ENCODE measurements at places on chromosomes 4 and X.

DNA sequence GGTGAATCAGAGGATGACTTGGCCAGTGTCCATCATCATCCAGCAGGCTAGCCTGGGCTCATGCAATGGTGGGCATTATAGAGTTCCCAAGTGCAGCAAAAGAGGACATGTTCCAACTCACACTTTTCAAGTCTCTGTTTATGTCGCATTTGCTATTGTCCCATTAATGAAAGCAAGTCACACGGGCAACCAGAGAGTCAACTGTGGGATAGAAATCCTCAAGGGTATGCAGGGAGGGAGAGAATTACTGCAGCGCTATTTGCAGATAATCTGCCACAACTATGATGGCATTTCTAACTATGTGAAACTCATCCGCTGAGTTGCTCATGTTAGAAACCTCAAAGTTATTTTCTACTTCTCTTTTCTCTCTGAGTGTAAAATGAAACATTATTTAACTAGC is 78.5 kb upstream of the TAB3 start:
- DNase-seq = no peak

GRCh38 chr4:122764821-122765215 is 32.3 kb downstream of the BBS12 start:
- DNase-seq = peak; percentile 72

DNA sequence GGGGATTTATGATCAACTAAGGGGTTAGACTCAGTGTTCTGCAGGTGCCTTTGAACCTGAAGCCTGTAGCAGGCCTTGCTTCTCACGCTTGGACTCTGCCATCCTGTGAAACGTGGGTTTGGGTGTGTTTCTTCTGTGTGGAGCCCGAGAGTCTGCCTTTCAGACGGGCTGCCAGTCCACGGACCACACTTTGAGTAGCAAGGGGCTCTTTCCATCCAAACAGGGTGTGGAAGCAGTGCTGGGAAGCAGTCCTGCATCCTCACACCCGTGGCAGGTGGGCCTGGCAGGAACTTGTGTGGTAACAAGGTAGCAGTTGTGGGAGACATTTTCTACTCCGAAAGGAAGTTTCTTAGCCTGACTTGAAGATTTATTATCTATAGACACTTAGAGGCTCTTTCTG is 22.7 kb downstream of the RGS12 start:
- DNase-seq = no peak

GRCh38 chr4:10179957-10180602 is 63.5 kb upstream of the WDR1 start:
- peak; percentile 41 for DNase-seq

DNA sequence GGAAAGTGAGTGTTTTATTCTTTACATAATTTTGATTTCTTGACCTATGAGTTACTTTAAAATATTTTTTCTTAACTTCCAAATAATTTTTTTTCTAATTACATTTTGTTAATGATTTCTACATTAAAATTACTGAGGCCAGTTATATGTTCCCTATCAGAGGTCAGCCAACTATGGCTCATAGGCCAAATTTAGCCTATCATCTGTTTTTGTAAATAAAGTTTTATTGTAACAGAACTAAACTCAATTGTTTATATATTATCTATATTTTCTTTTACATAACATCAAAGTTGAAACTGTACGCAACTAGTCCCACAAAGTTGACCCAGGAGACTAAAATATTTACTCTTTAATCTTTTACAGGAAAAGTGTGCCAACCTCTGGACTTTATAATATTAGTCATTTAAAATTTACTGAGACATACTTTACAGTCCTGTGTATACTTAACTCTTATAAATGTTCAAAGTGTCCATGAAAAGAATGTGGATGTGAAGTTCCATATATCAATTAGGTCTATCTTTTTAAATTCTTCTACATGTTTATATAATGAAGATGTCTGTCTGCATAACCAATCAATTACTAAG is 26.2 kb downstream of the ASB5 start:
- DNase-seq = no peak

Data from AG04449 (cell line).